Stimulated activated CD8-positive, alpha-beta memory T cell treated with anti-CD3 and anti-CD28 coated beads, Interleukin-12 subunit alpha, Interleukin-12 subunit beta, amount 100 ng/mL, for 1 hour (primary cell): ENCODE measurements at places on chromosomes 12 and 14.

- no peak for DNase-seq
These were observed 196.2 kb downstream of the CHST11 start for GRCh38 chr12:104652910-104653309.

GRCh38 chr12:12519354-12519998, 43.2 kb downstream of the DUSP16 start:
- DNase-seq, result no peak

DNA sequence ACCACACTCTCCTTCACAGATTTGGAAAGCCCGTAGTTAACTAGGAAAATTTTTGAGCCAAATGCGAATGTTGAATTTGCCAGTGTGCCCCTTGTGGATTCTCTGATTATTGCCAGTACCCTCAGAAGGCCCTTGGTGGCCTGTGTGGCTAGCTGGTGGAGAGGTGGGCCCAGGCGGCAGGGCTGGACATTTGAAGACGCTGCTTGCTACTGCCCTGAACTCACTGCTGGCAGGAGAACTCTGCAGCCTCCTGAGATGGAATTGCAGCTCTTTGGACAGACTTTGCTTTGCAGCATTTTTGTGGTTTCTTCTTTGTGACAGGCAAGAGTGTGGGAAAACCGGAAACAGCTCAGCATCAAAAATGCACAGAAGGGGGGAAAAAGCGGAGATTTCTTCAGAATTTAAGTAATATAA, 97.6 kb downstream of the TGFB3 start:
- DNase-seq, result no peak

DNA sequence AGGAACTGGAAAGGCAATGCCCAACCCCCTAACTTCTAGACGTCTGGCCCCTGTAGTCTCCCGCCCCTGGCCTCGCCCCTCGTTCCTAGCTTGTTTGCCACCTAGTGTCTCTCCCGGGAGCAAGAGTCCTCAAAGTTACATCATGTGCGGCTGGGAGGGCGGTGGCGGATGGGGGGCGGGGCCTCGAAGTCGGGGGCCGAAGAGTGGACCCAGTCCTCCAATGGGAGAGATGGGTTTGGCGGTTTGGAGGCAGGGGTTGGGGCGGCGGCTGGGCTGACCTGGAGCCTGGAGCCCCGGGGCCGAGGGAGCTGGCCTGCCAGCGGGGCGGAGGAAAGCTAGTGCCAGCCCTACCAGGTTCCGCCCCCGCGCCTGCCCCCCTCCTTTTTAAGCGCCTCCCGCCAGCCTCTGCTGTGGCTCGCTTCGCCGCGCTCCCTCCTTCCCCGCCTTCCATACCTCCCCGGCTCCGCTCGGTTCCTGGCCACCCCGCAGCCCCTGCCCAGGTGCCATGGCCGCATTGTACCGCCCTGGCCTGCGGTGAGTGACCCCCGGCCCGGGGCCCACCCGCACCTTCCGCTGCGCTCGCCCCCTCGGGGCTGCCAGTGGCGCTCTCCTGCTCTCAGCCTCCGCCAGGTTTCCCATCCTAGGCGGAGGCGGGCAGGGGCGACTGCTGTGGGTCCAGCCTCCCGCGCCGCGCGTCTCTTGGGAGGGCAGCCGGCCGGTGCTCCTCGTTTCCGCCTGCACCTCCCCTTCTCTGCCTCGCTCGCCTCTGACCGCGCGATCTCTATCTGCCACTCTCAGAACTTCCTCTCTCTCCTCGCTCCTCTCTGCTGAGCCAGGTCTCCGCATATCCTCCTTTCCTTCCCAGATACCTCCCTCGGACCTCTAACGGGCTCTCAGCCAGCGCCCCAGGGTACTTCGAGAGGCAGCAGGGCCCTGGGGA, at the start of gene PCK2:
PCK2 (plus strand) TSS at position 411 of the 940 bp plus-strand sequence; CDS start at position 506, 95 bp downstream.
- DNase-seq, result peak; percentile 50

- no peak for DNase-seq
These were observed 183.8 kb downstream of the FOXA1 start for GRCh38 chr14:37411079-37411735.

DNA sequence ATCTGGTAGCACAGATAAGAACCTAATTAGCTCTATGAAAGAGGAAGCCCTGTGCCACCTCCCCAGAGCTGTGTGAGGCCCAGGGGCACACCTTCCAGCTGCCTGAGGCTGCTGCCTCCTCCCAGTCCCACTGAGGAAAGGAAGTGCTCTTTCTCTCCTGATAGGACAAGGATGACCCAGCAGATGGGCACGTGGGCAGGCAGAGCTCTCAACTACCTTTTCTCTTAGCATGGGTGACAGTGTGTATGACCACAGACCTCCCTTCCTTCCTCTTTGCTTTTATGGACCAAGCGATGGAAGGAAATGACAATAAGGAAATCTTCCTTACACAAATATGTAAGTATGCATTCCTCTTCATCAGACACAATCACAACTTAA, 127.6 kb upstream of the AMIGO2 start:
- no peak for DNase-seq

- no peak for DNase-seq
These were observed 40.1 kb upstream of the WNK1 start for GRCh38 chr12:712172-712863.

DNA sequence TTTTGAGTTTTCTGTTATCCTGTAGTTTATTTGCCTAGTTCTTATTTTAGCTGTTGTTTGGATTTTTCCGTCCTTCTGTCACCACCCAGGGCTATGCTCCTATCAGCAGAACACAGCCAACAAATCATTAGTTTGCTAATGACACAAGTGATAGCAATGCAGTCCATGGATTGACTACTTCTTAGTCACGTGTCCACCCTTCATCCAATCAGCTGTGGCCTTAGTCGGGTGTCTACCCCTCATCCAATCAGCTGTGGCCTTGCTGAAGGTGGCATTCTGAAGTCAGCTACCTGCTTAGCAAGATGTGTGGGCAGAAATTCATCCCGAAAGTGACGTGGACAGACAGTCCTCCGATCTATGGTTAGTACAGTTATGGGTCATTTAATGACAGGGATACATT, 182.3 kb downstream of the GALC start:
- DNase-seq, result no peak
